ENCODE measurements at places on chromosomes 12 and 14.

DNA sequence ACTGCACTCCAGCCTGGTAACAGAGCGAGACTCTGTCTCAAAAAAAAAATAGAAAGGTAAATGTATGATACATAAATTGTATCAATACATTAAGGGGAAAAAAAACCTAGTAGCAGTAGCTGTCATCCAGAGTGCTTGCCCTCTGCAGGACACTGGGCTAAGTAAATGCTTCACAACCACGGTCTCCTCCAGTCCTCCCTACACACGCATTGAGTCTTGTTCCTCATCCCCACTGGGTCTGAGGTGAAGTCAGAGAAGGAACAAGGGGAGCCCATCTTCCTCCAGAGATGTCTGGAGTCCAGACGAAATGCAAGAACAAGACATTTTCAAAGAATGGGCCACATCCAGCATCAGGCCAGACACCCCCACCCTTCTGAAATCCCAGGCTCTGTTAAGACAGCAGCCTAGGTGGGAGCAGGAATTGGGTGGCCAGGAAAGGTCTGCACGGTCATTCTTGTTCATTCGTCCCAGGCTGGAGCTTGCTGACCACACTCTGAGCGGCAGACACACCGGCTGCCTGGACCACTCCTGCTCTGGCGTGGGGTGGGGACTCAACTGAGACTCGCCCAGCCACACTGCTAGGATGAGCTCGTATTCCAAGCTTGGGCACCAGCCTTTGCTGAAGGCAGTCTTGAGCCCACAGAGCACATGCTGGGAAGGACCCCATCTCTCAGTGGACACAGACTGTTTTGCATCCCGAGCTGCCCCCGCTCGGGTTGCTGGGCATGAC is 45.5 kb downstream of the CHGA start:
- DNase-seq: no peak

DNA sequence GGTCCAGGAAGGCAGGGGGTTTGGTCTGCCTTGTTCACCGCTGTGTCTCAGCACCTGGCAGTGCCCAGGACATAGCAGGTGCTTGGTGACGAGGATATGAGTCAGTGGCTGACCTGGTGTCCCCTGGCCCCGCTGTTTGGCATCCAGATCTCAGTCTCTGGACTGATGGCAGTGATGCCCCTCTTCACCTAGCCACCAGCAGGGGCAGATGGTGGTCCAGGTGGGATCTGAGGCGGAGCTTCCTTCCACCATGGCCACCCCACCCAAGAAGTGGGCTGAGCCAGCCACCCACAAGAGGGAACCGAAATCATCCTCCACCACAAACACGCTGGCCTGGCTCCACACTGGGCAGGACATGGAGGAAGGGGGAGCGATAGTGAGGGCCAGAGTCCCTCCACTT is 16.1 kb upstream of the SH2B3 start:
- DNase-seq: peak; percentile 39

DNA sequence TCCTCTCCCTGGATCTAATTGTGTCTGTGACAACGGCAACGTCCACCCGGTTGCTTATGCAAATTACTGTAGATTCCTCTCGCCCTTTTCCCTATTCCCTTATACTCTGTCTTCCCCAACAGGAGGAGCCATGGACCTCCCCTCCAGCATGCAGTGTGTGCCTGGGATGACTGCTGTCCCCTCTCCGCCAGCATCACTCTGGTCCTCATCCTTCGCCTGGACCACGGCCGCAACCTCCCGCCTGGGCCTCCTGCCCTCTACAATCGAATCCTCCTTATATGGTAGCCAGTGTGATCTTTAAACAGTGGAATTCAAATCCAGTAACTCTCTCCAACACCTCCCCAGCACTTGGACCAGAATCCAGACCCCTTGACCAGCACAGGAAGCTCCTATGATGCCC is 30.6 kb upstream of the PRIMA1 start:
- no peak for DNase-seq

DNA sequence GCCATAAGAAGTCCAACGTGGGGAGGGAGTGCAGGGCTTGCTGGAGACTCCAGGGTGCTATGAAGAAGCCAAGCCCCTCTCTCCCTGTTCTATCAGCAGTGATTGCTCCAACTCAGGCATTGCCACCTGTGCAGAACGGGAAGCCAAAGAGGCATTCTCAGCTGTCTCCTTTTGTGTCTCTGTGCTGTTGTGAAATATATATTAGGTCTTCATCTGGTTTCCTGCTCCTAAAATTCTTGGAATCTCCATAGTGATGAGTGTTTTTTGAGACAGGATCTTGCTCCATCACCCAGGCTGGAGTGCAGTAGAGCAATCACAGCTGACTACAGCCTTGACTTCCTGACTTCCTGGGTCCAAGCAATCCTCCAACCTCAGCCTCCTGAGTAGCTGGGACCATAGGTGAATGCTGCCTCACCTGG is 51.2 kb upstream of the AEBP2 start:
- DNase-seq: no peak

- no peak for DNase-seq
Observed at GRCh38 chr12:51528852-51529650, 62.0 kb upstream of the SCN8A start.

DNA sequence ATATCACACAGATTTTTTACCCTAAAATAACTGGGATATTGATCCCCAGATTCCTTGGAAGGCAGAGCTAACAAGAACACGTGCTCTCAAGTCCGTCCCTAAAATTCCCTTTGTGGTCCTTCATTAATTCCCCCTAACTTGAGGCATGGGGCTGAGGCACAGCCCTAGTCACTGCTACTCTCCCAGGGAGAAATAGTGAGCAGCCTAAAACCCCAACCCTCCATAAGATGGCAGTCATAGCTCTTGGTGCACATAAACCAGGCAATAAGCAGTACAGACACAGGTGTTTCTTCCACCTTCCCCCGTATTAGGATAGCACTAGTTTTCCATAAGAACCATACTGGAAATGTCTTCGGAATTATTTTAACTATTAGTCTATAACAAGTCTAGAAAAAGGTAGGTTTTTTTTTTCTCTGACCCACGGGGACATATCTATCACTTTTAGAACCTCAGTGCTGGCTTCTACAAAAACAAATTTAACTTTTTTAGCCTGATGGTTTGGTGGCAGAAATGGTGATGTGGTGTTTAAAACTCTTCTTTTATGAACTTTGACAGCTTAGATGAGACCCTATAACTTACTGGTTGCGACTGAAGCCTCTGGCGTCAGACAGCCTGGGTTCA is 3.1 kb upstream of the ARHGEF40 start:
- DNase-seq: no peak

GRCh38 chr14:102571478-102572042 is 20.9 kb upstream of the RCOR1 start:
- no peak for DNase-seq

DNA sequence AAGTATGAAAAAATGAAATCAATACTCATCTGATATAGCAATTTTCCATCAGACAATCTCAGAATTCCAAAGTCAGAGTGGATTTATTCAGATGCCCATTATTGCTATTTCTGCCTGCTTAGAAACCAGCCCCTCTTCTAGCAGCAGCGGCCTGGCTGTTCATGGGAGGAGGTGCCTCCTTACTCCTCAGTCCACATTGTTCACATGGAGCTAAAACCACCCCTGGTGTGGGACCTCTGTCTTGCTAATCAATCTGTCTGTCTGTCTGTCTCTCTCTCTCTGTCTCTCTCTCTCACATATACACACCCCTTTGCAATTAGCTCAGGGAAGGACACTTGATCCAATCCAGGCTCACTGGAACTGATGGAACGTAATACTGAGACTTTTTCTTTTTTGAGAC is 176.1 kb downstream of the APAF1 start:
- DNase-seq: no peak

DNA sequence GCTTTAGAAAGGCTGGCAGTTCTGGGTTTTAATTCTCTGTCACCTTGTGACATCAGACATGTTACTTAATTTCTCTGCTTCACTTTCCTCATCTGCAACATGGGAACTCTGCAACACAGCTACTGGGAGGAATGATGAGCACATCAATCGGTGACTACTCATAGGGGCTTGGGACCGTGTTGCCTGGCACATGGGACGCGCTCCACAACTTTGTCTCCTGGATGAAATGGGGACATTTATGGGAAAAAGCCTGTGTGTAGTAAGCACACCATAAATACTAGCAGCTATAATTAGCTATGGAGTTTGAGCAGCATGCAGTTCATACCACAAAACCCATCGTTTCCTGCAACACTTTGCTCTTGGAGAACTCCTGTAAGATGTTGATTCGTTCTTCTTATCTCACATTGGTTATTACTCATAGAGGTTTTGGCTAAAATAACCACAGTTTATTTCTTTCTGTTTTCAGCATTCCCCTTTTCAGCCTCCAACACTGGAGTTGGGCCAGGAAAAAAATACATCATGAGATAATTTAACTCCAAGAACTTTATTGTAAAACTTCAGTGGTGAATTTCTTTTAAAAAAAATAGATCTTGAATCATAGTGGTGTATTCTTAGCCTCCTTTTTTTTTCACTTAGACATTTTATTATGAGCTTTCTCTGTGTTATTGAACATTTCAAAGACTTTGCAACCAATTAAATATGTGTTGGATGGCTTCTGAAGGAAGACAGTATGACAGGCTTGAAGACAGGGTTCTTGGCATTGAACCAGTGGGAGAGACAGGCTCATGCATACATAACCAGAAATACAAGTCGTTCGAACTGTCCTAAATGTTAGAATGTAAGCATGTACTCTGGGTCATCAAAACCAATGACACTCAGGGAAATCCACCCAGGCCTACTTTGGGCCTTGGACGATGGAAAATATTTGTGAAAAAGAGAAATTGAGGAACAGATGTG is 72.7 kb downstream of the RIN3 start:
- no peak for DNase-seq

DNA sequence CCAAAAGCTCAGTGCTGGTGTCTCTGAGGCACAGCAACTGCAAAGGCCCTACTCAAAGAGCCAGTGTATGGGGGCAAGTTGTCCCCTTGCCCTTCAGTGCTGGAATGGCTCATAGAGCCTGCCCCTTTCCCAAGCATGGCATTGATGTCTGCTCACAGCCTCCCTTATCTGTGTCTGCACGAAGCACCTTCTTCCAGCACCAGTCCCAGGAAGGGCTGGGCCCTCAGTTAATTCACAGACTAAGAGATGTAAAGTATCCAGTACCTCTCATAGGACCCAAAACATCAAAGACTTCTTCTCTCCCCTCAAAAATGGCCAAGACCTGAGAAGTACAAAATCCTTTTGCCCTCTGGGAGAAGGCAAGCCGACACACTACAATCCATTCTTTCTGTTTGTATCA is 1.6 kb upstream of the CMAS start:
- DNase-seq: no peak

- no peak for DNase-seq
Observed at GRCh38 chr12:19822476-19822875, 383.2 kb downstream of the AEBP2 start.

- DNase-seq: no peak
Observed at GRCh38 chr12:56601503-56601902, 28.6 kb downstream of the BAZ2A start.

- no peak for DNase-seq
Observed at GRCh38 chr14:43085819-43086218, 1421.3 kb downstream of the FSCB start.

- DNase-seq: peak; percentile 73
Observed at GRCh38 chr14:93906341-93907329, 20.5 kb upstream of the FAM181A start.

DNA sequence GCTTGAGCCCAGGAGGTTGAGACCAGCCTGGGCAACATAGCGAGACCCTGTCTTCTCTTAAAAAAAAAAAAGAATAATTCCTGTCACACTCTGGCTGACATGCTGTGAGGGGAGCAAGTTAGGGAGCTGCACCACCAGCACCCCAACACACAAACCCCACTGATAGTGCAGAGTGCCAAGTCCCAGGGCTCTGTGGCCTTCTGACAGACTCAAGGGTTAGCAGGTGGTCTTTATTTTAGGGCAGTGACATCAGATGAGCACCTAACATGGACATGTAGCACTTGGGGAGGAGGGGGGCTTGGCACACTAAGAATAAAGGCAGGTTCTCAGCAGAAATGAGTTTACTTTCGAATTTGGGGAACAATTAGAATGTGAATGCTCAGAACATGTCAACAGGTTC is 6.8 kb downstream of the USP5 start:
- DNase-seq: no peak

DNA sequence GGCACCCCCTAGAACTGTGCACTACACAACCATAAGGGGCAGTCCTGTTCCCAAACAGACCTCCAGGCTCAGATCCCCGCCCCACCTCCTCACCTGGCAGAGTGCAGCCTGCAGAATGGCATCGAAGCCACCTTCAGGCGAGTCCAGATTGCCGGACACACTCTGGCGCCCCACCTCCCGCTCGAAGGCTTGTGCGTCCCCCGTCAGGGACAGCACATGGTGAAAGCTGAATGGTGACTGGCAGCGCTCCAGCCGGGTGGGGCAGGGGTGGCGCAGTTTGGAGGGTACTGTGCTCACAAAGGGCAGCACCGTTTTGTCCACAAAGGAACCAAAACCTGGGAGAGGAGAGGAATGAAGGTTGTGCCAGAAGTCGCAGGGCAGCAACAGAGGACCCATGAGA is 10.6 kb downstream of the ITGB7 start:
- DNase-seq: no peak
